Fibroblast of upper back skin (primary cell): ENCODE measurements at places on chromosomes 2 and 18.

GRCh38 chr2:47354013-47354847, 48.7 kb upstream of the MSH2 start:
- peak; percentile 36 for DNase-seq

GRCh38 chr2:132845339-132845738, 175.3 kb upstream of the LYPD1 start:
- no peak for DNase-seq

- DNase-seq, result peak; percentile 7
Observed at GRCh38 chr18:21636769-21637168, 24.7 kb downstream of the SNRPD1 start.

GRCh38 chr2:844715-845114, 105.9 kb upstream of the SNTG2 start:
- no peak for DNase-seq

DNA sequence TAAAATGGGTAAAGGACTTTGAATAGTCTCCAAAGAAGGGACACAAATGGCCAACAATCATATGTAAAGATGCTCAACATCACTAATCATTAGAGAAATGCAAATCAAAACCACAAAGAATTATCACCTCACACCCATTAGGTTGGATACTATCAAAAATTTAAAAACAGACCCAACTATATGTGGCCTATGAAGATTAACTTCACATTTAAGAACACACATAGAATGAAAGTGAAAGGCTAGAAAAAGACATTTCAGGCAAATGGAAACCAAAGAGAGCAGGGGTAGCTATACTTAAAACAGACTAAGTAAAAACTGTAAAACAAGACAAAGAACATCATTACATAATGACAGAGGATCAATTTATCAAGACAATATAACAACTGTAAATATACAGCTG, 53.5 kb upstream of the ASPRV1 start:
- no peak for DNase-seq

DNA sequence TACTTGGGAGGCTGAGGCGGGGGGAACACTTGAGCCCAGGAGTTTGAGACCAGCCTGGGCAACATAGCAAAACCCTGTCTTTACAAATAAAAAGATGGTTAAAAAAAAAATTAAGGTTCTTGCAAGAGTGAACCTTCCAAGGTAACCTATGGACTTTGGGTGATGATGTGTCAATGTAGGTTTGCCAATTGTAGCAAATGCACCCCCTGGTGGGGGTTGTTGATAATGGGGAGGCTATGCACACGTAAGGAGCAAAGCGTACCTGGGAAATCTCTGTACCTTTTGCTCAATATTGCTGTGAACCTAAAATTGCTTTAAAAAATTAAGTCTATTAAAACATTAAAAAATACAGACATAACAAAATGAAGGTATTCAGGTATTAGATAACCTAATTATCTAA, 70.4 kb downstream of the CWC22 start:
- DNase-seq, result peak; percentile 6
